Dermis blood vessel endothelial cell (primary cell): ENCODE measurements at places on chromosomes 12 and 14.

DNA sequence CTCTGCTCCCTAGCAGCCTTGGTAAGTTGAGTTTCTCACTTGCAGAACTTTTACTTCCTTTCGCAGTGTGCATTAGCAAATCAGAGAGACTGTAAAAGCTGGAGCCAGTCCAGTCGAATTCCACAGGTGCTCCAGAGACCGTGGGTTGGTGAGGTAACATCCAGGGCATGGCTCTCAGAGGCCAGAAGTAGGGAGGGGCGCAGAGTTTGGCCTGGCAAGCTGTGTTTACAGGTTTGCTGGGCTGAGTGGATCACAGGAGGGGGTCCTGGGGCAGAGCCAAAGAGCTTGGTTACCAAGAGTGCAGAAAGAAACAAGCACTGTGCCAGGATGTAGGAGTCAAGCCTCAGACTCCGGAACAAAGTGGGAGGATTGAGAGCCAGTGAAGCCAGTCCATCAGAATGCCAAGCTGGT, 10.2 kb upstream of the BHLHE41 start:
- no peak for DNase-seq

DNA sequence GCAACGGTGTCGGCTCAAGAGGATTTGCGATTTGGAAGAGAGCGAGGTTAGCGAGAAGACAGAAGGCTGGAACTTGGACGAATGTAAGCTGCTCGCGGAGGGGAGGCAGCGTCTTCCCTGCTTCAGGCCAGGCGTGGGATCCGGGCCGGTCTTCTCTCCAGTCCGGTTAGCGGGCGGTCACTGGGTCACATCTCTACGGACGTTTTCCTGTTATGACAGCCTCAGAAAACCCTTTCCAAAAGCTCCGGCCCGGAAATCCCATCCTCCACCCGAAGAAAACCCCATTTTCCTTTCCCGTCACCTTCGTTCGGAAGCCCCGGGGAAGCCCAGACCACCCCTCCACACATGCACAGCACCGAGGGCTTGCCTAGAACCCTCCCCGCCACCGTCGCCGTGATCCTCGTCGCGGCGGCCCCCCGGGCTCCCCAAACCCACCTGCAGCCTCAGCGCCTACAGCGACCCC, 268 bp downstream of the NDUFB1 start:
- peak; percentile 62 for DNase-seq

DNA sequence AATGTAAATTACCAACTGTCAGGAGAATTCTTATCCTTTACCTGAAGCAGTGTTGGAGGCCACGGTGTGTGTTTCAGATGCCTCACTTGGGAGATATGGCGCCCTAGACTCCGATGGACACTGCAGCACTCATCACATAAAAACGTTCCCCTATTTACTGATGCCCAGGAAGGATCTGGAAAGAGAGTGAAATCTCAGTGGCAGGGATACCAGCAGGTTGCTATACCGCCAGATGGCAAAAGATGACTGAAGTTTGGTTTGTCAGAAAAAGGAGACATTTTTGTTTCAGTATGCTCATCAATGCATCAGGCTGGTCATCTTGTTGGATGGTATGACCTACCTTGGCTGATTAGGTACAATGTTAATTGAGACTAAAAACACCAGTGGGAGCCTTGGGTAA, 4.6 kb downstream of the GIT2 start:
- DNase-seq = no peak

DNA sequence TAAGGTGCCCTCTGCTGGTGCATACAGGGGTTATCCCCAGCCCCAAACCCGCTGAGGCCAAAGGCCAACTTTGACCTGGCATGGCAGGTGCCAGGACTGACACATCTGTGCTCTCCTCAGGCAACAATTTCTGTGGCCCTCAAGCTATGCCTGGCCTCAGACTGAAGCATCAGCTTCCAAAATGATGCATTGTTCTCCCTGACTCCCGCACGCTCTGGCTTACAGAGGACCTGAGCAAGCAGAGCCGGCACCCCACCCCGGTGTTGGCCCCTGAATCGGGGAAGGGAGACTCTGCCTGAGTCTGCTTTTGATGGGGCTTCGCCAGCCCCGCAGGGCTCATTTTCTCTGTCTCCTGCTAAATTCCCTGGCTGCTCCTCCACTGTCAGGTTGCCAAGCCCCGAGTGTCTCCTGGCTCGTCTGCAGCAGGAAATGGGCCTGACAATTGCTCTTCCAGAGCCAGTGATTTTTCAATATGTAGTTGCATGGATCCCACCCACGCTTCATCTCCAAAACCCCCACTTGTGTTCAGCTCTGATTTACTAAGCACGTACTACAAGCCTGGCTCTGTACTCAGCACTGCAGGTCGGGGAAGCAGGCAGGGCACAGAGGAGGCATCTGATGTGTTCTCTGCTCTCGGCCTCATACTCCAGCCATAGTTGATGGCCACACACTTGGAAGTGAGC, 126.1 kb downstream of the SLC38A6 start:
- DNase-seq = peak; percentile 28

DNA sequence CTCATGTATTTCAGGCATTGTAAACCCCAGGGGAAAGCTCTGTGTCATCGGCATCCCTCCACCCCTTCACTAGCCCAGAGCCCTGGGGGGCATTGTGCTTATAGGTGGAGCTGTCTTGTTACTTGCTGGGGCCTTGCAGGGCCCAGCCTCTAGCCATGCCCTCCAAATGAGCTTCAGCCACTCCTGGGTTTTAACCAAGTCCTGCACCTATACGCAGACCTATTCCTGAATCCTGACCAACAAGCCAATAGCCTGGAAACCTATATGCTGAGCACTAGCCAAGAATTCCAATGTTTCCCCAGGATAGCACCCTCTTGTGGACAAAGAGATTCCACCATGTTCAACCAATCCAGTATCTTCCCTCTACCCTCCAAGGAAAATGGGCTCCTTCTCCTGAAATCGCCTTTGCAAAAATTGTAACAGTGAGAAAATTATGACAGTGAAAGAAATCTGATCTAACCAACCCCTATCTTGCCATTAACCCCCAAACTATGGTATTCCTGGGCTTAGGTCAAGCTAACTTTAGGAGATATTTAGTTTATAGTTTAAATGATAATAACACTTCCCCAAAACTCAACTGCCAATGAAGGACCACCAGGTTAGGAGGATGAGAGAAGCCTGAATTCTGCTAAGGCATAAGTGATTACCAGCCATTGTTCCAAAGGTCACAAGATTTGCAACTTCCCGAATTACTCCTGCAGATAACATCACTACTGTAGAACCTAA, 55.5 kb downstream of the TTC7B start:
- peak; percentile 83 for DNase-seq

DNA sequence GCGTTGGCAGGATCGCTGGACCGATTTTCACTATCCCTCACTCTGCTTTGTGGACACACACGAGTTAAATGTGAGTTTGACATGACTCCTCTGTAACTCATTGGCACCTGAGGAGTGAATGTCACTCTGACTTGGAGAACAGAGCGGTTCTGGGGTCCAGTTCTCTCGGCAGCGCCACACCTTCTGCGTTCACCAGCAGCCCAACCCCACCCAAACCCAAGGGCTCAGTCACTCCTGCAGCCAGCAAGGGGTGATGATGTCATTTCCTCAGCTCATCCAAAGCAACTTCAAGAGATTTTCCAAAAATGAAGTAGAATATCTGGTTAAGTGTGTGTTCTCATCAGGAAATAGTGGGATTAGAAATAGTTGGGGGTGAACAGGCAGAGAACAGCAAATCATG, 36.3 kb downstream of the ADGRD1 start:
- DNase-seq = no peak

GRCh38 chr12:80766210-80766609, 49.5 kb downstream of the MYF5 start:
- no peak for DNase-seq

- peak; percentile 24 for DNase-seq
Observed at GRCh38 chr14:69152181-69152901, 578 bp downstream of the DCAF5 start.

GRCh38 chr12:21851151-21851550, 76.6 kb upstream of the KCNJ8 start:
- no peak for DNase-seq
